ENCODE measurements at places on chromosomes 7 and 10. TPM values are rescaled to one million over a fixed set of nuclear protein-coding genes. Genes with fewer than 3 reads are reported as not detected.

GRCh38 chr10:123550675-123551096 lies 115.5 kb upstream of the GPR26 start:
- no peak for DNase-seq

The PNLIPRP3 gene
- total RNA-seq = not detected

DNA sequence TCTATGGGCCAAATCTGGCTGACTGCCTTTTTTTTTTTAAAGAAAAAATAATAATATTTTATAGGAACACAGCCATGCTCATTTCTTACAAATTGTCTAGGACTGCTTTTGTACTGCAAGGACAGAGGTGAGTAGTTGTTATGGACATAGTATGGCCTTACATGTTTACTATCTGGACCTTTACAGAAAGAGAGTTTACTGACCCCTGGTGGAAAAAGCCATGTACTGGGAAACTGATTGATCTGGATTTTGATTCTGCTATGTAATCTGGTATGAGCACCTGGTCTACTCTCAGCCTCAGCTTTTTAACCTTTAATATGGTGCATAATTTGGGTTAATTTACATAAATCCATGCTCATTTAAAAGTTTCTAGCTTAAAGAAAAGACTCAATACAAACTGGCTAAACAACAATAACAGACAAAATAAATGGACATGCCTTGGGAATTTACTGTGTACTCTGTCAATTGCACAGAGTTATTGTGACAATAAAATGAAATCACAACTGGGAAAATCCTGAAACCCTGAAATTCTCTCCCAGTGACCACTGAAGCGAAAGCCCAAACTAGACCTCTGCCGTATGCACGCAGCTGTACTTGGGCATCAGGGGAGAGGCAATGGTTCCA lies 260.7 kb downstream of the BMPER start:
- peak; percentile 38 for DNase-seq

The SKIDA1 gene
- 1.2 TPM for total RNA-seq

DNA sequence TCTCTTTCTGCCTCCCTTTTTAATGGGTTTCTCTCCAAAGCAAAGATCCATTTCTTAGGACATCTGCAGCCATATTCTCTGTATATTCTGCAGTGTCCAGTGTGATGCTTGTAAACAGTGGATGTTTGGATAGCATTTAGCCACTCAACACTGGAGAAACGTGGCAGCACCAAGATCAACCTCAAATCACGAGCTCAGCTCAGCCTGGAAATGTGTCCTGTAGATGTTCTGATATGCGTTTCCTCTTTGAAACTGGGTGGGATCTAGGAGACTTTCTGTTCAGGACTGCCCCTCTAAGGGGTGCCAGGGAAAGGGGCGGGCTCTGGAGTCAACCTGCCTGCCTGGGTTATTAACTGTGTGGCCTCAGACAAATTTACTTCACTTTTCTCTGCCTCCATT lies 91.2 kb downstream of the NHLRC2 start:
- no peak for DNase-seq

GRCh38 chr10:101441541-101442455 lies 87.8 kb downstream of the BTRC start:
- DNase-seq = peak; percentile 84

GRCh38 chr10:96618653-96619052 lies 31.8 kb upstream of the TM9SF3 start:
- peak; percentile 74 for DNase-seq

The SLC16A12 gene
- 1.4 TPM for total RNA-seq

The CALCR gene
- not detected for total RNA-seq

The CYP26C1 gene
- 7.0 TPM for total RNA-seq

Data from stomach (tissue), 19 donors.